GOT3 (cell line): ENCODE measurements at places on chromosomes 1 and 21.

- no peak for DNase-seq
Measured at GRCh38 chr1:174156437-174156836, 2.9 kb upstream of the RABGAP1L start.

- no peak for DNase-seq
Measured at GRCh38 chr1:171606402-171606941, 15.6 kb upstream of the MYOCOS start.

- DNase-seq = no peak
Measured at GRCh38 chr1:209761011-209761635, 5.3 kb downstream of the TRAF3IP3 start.

- no peak for DNase-seq
Measured at GRCh38 chr1:7019510-7019909, 234.3 kb downstream of the CAMTA1 start.

DNA sequence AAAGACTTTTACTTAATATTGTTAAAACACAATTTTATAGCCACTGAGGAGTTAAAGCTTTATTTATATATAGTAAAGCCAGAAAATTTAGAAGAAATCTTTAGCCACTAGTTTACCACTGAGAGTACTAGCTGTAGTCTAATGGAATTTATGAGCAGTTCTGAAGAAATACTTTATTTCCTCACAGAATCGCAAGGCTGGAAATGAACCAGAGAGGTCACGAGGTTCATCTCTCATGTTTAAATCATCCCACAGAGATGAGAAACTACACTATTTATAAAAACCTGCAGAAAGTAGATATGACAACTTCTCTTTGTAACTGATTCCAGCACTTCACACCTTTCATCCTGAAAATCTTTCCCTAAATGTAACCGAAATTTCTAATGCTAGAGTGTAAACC is 26.0 kb downstream of the ADGRL4 start:
- no peak for DNase-seq

GRCh38 chr1:109090196-109091077 is at the start of gene TMEM167B:
TMEM167B (plus strand) TSS chr1:109090764; CDS start chr1:109090873, 109 bp downstream.
- peak; percentile 21 for DNase-seq

DNA sequence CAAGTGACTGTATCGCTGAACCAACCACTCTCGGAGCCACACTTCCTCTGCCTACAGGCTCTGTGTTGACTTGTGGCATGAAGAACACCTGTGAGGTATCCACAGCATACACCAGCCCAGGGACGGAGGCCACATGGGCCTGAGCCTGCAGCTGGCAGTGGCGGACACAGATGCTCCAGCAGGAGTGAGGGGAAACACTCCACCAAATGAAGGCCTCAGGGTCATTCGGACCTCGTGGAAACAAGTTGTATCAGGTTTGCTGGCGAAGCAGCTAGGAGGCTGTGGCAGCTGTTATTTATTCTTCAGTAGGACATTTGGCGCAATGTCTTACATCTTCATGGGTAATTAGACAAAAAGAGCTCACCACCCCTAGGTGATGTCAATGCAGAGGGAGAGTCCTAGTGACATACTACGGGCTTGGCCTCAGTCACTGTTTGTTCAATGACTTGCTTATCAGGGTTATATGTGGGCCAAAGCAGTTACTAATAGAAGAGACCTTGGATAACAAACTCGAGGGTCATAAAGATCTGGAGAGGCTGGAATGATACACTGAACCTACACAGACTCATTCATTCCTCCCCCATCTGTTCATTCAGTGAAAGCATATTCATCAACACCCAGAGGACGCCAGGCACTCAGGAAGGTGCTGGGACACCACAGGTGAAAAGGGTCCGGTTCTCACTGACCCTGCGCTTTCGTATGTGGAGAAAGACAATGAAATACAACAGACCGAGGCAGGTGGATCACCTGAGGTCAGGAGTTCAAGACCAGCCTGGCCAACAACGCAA is 11.6 kb upstream of the ETS2 start:
- DNase-seq = no peak

- DNase-seq = no peak
Measured at GRCh38 chr1:204094856-204095634, 22.1 kb downstream of the SOX13 start.

DNA sequence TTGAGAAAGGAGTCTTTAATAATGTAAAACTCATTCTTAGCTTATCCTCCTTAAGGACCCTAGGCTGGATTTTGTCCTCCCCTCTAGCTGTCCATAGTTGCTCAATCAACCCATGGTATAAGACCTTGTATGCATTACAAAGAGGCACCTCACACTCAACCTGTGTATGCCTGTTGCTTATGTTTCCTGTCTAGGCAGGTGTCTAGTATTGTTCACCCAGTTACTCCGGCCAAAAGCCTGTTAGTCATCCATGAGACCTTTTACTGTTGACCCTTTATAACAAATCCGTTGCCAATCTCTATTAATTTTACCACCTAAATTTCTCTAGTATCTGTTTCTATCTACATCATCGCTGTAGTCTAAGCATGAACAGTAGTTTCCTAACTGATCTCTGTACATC is 3.7 kb downstream of the LYPLAL1 start:
- no peak for DNase-seq

DNA sequence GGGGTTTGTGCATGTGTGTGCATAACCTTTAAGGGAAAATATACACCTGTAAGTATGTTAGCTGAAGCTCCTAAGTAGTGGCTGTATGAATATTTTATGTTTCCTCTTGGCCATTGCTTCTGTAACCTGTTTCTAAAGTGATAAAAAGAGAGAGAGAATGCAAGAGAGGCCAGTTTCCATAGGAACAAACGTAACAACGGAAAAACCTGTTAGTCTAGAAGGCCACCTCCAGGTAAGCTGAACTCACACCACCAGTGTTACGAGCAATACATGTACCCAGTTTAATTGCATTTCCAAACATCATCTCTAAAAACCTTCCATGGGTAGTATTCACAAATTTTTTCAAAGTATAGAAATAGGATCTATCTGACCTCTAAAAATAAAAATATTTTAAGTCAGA is 63.1 kb downstream of the PLPPR4 start:
- no peak for DNase-seq

GRCh38 chr1:163248064-163248463 is 45.3 kb upstream of the RGS5 start:
- no peak for DNase-seq

GRCh38 chr1:90729504-90730242 is 12.6 kb upstream of the BARHL2 start:
- no peak for DNase-seq

GRCh38 chr21:26550326-26550725 is 22.8 kb downstream of the CYYR1 start:
- no peak for DNase-seq

DNA sequence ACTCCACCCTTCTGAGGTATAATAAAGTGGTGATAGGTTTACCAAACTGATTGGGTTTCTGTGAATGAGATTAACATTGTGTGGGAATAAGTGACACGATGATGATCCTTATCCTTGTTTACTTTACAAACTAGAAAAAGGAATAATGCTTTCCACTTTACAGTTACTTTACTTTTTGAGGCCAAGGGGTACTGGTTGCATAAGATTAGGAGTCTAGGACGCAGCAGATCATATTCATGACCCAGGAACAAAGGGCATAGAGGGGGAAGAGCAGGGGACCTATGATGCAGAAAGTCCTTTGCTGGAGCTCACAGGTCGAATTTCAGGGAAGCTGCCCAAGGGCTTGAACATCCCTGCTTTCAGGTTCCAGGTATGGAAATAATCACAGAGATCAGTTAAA is 20.4 kb downstream of the FGGY start:
- DNase-seq = no peak

GRCh38 chr1:88984569-88984968 is 7.9 kb downstream of the KYAT3 start:
- DNase-seq = no peak

- DNase-seq = no peak
Measured at GRCh38 chr1:116123837-116124533, 12.8 kb downstream of the MAB21L3 start.

- DNase-seq = no peak
Measured at GRCh38 chr1:47837866-47838561, 159.2 kb downstream of the TRABD2B start.
